Posterior vena cava (tissue), 2 donors: ENCODE measurements at places on chromosomes 2 and 18. TPM values are rescaled to one million over a fixed set of nuclear protein-coding genes. Genes with fewer than 3 reads are reported as not detected.

DNA sequence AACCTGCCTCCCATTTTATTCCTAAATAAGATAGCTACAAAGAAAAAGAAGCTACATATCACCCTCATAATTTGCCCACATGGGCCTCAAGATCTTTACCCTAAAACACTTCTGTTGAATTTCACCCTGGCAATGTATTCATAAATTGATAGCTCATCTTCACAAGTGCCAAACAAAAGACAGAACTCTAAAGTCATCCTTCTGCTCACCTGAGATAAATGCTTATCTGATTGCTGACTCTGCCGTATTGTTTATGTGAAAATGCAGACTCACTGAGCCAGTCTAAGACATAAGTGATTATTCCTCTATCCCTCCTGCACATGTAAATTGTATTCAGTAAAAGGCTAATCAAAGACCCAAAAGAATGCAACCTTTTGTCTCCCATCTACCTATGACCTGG is 2.0 kb downstream of the RDH14 start:
- no peak for DNase-seq

GRCh38 chr18:45103319-45104048 is 422.8 kb downstream of the SETBP1 start:
- no peak for DNase-seq

GRCh38 chr2:20706217-20706616 is 39.3 kb downstream of the GDF7 start:
- no peak for DNase-seq

DNA sequence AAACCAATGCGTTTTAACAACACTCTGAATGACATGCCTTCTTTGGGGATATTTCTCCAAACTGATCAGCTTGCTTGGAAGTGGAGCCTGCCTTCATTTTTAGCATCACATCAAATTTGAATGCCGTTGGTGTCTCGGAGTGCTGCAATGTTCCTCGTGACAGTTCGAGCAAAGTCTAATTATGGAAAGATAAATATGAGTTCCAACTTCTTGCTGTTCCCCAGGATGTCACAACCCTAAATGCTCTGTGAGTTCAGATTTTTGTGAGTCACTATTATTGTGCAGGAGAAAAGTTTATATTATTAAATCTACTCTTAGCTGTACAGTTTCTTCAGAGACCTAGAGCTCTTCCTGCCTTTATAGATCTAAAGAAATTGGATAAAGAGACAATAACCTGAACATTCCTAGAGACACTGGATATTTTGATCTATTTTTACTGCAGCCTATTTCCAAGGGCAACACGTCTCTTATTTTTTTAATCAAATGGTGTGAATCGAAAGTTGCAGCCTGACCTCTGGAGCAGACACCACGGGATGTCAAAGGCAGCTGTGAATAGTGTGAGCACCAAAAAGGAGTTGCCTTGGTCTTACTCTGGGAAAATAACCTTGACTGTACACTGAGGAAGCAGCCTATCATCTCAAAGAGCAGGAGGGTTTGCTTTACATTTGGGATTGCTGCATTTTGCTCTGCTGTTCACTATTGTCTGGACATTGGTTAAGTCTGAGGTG is 330.1 kb downstream of the TDRD15 start:
- DNase-seq, result no peak

- DNase-seq, result no peak
These were observed 17.1 kb downstream of the FAM110C start for GRCh38 chr2:29253-29652.

DNA sequence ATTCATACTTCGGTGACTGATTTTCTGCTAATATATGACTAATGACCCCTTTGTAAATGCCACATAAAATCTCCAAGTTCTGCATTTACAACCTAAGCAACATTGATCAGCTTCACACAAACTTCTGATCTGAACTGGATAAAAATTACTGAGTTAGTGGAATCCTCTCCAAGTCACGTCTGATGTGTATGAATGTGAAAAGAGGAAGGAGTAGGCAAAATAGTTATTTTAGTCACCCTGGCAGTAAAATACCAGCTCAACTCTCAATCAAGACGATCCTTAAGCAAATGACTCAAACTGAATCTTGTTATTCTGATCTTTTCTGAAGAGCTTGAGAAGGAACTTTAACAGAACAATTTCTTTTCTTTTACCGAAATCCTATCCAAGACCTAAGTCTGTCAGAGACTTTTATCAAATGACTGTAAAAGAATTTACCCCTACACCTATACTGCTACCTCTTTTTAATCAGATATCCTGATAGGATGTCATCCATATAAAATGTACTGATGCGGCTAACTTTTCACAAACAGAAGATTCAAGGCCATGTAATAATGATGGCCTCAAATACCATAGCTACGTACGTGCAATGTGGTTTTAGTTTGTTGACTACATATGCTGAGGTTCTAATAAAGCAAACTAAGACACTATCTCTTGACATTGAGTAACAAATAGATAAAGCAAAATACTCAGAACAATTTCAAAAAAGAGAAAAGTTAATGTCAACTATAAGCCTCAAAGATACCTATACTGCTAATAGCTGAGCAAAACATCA is 23.7 kb downstream of the CUL3 start:
- no peak for DNase-seq

DNA sequence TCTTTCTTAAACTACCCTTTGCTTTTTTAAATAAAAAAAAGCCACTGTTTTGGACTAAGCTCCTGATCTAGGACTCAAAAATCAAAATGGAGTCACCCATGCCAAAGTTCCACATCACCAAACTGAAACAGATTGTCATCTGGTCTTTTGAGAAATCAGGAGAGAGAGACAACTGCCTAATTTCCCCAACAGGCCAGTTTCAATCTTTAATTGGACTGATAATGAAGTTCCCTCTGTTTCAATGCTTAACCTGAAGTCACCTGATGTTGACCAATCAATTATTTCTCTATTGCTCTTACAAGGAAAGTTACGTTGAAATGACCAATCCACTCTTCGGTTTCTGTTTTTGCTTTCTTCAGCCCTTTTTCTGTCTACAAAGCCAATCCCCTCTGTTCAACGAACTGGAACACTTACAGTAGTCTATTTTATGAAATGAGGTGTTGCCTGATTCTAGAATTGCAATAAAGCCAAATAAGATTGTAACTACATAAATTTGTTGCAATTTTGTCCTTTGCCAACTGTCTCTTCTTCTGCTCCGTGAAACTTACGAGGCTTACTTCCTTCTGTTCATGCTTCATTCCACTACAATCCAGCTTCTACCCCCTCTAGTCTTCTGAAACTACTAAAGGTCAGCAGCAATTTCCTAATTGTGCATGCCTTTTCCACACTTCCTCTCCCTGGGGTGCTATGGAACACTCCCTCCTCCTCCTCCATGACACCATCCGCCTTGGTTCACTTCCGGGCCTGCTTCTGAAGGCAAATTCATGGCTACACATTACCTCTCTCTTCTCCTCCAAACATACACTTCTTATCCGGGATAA is 95.2 kb upstream of the CD302 start:
- DNase-seq, result no peak

The STK17B gene
- total RNA-seq, result 31.8 TPM

DNA sequence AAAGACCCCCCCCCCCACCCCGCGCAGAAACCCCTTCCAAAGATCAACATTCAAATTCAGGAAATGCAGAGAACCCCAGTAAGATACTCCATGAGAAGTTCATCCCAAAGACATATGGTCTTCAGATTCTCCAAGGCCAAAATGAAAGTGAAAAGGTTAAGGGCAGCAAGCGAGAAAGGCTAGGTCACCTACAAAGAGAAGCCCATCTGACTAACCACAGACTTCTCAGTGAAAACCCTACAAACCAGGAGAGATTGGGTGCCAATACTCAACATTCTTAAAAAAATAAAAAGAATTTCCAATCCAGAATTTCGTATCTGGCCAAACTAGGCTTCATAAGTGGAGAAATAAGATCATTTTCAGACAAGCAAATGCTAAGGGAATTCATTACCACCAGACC is 175.2 kb downstream of the RND3 start:
- DNase-seq, result no peak
